ENCODE measurements at places on chromosomes 12 and 14.

GRCh38 chr12:104475271-104475670 is 18.5 kb downstream of the CHST11 start:
- peak; percentile 84 for DNase-seq

DNA sequence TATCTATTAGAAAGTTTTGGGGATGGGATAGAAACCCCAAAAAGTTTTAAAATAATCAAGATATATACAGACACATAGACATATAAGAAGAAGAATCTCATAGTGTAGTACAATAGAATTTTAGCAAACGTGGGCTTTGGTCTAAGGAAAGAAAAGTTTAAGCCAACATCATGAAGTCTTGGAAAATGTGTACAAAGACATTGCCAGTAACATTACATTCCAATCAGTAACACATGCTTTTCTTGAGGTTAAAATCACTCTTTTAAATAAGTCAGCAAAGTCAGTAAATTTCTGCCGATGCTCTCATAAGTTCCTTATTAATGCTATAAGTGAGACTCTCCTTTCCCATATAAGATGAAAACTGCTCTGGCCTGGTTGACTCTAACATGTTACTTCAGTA is 201.1 kb upstream of the LRIG3 start:
- DNase-seq: no peak

- no peak for DNase-seq
Measured at GRCh38 chr12:10957741-10958140, 18.7 kb upstream of the TAS2R14 start.

- DNase-seq: no peak
Measured at GRCh38 chr14:105529569-105530284, 3.3 kb downstream of the TMEM121 start.

Measured in NCI-H1417 (cell line).